ENCODE measurements at places on chromosomes 16 and 17. TPM values are rescaled to one million over a fixed set of nuclear protein-coding genes. Genes with fewer than 3 reads are reported as not detected.

The FGF11 gene
- total RNA-seq = 6.8 TPM

The LPCAT2 gene
- 0.30 TPM for total RNA-seq

The KRTAP3-1 gene
- not detected for total RNA-seq

The ALOX12 gene
- not detected for total RNA-seq

Measured in activated CD4-positive, alpha-beta T cell treated with anti-CD3 and anti-CD28 coated beads, Interleukin-2, amount 10 ng/mL, durations not matched to agents 7 days and 5 days (primary cell).